ENCODE measurements at places on chromosomes 1 and 21. TPM values are rescaled to one million over a fixed set of nuclear protein-coding genes. Genes with fewer than 3 reads are reported as not detected.

The NR1I3 gene
- total RNA-seq: not detected

DNA sequence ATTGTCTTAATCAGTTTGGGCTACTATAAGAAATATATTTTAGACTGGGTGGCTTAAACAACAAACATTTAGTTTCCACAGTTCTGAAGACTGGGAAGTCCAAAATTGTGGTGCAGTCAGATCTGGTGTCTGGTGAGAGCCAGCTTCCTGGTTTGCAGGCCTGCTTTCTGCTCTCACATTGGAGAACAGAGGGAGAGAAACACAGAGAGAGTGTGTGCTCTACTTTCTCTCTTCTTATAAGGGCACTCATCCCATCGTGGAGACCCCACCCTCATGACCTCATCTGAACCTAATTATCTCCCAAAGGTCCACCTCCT lies 4.1 kb downstream of the LEPR start:
- DNase-seq: no peak

The OR2L8 gene
- total RNA-seq: not detected

DNA sequence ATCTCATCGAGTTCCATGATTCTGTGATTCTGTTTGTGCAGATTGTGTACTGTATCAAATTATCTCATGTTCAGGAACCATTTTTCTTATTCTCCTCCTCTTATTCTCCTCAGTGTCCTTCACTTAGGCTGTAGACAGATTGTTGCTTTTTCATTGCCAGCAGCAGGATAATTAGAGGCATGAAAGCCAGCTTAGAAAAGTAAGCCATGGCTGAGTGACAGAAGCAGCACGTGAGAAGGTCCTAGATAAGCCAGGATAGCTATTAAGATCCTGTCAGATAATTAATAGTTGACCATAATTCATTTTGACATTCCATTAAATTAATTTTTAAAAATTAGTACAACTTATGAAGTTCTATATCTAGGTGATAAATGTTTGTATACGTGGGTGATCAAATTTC lies 60.8 kb upstream of the PRKACB start:
- DNase-seq: no peak

- no peak for DNase-seq
Observed at GRCh38 chr21:38467911-38468310, 30.4 kb downstream of the ERG start.

- no peak for DNase-seq
Observed at GRCh38 chr1:156407344-156407743, 38.3 kb downstream of the RHBG start.

DNA sequence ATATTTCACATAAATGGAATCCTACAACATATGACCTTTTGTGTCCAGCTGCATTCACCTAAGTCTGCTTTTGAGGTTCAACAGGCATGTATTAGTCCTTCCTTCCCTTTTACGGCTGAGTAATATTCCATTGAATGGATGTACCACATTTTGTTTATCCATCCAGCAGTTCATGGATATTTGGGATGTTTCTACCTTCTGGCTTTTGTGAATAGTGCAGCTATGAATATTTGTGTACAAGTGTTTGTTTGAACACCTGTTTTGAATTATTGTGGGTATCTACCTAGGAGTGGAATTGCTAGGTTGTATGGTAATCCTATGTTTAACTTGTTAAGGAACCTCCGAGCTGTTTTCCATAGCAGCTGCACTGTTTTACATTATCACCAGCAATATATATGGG lies 62.3 kb upstream of the DESI2 start:
- no peak for DNase-seq

GRCh38 chr1:38045401-38046332 lies 926 bp downstream of the POU3F1 start:
- no peak for DNase-seq

- no peak for DNase-seq
Observed at GRCh38 chr1:54848134-54848948, 38.7 kb downstream of the DHCR24 start.

GRCh38 chr1:8925406-8925805 lies 20.3 kb upstream of the CA6 start:
- DNase-seq: no peak

DNA sequence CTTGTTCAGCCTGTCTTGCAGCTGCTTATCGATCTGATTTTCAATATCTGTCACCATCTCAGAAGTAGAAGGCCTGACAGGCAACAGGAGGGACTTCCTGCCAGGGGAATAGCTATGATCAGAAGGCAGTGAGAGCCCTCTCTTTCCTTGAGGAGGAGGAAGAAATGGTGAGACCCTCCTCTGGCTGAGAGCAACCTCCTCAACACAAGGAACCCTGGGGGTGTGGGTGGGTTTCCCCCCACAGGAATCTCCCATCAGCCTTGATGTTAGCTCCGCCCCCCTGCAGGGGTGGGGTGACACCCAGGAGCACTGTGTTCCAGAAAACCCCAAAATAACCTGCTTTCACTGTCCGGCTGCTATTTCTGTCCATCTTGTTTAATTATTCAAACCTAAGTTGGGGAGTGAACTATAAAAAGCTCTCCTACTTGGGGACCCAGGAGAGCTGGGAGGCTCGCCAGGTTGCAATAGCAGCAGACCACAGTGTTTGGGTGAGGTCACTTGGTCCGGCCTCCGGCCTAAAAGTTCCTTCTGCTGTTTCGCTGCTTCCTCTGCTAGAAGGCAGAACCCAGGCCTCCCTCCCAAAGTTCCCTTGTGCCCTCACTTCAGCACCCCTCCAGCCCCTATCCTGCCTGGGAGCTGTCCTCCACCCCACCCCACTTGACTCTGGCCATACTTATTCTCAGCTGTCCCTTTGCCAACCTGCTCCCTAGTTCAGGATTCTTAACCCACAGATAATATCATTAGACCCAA lies 7.8 kb upstream of the MEF2D start:
- peak; percentile 14 for DNase-seq

The BSND gene
- total RNA-seq: not detected

GRCh38 chr1:16241221-16241708 lies 4.3 kb upstream of the CPLANE2 start:
- no peak for DNase-seq

The SPATA46 gene
- total RNA-seq: not detected

DNA sequence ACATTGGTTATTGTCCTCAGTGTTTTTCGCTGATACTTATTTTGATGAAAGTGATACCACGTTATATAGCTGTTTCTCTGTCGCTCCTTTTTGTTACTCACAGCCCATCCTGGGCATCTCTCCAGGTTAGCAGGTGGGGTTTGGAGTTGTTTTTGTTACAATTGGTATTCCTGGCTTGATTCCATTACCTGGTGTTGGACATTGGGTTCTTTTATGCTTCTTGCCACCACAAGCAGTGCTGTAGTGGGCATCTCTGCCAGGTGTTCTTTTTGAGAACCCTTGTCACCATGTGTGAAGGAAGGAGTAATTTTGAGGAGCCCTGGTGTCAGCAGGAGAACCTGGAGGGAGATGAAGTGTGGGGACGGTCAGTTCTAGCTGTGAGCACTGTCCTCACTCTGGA lies 47.5 kb upstream of the PWP2 start:
- DNase-seq: no peak

The LCE3D gene
- total RNA-seq: not detected

DNA sequence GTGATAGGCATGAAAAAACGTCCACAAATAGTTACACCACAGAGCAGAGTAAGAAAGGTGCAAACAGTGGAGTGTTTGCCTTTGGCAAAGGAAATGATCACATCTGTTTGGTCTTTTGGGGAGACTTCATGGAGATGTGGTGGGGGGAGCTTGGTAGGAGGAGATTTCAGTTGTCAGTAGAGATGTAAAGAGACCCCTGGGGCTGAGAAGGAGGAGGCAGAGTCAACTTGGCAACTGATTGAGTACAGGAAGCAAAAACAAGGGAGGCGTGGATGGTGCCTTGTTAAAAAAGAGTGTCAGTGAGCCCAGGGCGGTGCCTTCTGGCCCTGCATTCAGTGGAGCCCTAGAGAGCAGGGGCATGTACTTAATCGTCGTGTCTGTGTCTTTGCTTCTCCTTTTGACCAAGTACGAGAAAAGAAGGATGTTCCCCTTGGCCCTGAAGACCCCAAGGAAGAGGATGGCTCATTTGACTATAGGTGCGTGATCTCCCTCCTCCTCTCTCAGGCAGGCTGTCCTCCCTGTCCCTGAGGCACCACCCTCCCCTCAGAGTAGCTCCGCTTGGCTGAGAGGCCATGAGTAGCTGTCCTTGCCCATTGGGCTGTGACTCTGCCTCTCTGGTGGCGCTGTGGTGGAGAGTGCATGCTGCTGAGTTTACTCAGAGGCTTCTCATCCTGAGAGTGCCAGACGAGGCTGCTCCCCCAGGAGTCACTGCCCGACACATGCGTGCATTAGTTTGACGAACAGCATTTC lies 30.4 kb upstream of the CNTN2 start:
- DNase-seq: no peak

- no peak for DNase-seq
Observed at GRCh38 chr1:222910699-222911098, 95.9 kb downstream of the DISP1 start.

DNA sequence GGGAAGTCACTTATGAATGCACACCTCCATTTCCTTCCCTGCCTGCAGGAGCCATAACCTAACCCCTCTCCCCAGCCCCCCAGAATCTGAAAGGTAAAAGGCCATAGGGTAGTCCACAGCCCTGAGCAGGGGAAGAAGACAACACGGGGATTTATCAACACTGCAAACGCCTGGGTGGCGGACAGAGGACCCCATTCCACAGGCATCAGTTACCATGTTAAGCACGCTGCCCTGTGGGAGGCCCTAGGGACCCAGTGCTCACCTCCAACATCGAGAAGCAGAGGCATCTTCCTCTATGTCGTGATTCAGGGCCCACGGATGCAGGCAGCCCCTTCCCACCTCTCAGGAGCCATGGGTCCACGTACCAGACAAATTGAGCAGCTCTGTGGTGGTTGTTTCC lies 523.8 kb downstream of the MATN1 start:
- no peak for DNase-seq

DNA sequence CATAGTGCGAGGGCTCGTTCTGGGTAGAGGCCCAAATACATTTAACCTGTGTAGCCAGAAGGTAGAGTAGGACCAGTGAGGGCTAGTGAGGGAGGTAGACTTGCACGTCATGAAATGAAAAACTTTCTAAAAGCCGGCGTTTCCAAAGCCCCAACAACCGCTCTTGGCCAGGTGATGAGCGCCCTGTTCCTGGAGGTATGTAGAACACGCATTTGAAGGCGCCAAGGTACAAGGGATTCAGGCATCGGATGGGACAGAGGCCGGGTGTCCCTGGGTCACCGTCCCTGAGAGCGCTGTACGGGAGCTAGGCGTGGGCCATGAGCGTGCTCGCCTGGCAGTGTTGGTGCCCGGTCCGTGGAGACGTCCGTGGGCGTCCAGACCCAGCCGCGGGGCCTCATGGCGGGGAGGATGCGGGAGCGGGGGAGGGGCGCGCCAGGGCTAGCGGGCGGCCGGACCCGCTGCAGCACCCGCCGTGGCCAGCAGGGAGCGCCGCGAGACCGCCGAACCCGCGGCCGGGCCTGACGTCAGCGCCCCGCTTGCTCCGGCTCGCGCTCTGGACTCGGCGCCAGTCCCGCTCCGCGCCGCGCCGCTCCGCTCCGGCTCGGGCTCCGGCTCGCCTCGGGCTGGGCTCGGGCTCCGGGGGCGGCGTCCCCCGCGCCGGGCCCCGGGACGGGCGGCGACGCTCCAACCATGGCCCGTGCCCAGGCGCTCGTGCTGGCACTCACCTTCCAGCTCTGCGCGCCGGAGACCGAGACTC lies at the start of gene PTPRU:
Gene PTPRU (plus strand): TSS at position 568 of the 757 bp plus-strand sequence. CDS start 123 bp downstream, at position 691.
- DNase-seq: peak; percentile 92

The FNBP1L gene
- total RNA-seq: 72.7 TPM

GRCh38 chr1:198018529-198018928 lies 101.4 kb downstream of the LHX9 start:
- peak; percentile 60 for DNase-seq

The OR2T2 gene
- not detected for total RNA-seq

The RHD gene
- not detected for total RNA-seq

GRCh38 chr1:82819234-82819633 lies 1018.5 kb downstream of the ADGRL2 start:
- DNase-seq: no peak

GRCh38 chr1:24893431-24893830 lies 36.6 kb downstream of the RUNX3 start:
- no peak for DNase-seq

- no peak for DNase-seq
Observed at GRCh38 chr1:56448529-56449300, 130.6 kb downstream of the PLPP3 start.

DNA sequence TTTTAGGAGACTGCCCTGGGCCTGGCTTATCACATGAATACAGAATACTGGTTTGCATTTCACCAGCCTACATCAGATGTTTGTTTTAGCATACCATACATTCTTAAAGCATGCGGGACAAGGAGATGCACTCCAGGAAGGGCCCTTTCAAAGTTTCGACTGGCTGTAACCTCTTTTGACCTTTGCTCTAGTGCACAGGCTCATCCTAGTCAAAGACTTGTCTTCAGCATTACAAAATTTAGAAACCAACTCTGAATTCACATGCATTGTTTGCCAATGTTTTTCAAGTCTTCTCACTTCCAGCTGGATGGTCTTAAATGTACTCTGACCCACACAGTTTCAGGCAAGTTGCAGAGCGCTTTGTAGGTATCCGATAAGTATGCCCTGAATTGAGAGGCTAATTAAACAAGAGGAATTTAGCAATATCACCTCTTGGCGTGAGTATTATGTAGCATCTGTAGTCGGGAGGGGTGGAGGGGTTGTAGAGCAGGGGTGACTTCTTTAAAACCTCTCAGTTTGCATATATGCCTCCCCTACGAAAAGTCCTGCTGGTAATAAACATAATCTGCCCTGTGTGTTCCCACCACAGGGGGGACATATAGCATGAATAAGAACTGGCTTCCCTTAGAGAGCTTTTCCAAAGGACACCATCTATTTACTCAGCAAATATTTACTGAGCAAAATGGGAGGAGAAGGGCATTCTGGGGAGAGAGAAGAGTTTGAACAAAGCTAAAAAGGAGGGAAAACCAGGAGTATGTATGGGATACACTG lies 24.4 kb upstream of the AHCYL1 start:
- no peak for DNase-seq

The NKAIN1 gene
- not detected for total RNA-seq

GRCh38 chr21:44700101-44701022 lies 3.4 kb downstream of the KRTAP10-12 start:
- DNase-seq: no peak

GRCh38 chr1:166695115-166695514 lies 144.2 kb upstream of the POGK start:
- no peak for DNase-seq

The S100B gene
- total RNA-seq: not detected

GRCh38 chr1:224739997-224740684 lies 124.0 kb downstream of the CNIH3 start:
- no peak for DNase-seq

The KRTAP11-1 gene
- not detected for total RNA-seq

The LDLRAD1 gene
- 0.24 TPM for total RNA-seq

GRCh38 chr21:45136927-45137611 lies 62.7 kb downstream of the ADARB1 start:
- peak; percentile 81 for DNase-seq

GRCh38 chr1:36880155-36881067 lies 153.9 kb downstream of the GRIK3 start:
- no peak for DNase-seq

The TMPRSS15 gene
- total RNA-seq: not detected

DNA sequence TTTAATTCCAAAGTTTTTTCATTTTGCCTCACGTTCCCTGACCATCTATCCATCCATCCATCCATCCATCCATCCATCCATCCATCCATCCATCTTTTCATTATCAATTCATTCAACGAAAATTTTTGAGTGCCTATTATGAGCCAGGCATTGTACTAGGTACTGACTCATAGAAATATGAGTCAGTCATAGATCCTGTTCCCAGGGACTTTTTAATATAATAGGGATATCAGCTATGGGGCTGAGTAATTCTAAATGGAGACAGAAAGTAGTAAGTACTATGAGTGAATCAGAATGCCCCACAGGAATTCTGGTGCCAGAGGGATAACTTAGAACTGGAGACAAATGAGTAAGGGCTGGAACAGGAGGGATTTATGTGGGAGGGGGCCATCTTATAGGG lies 49.8 kb upstream of the GNG12 start:
- DNase-seq: no peak
